Stimulated activated naive CD8-positive, alpha-beta T cell treated with anti-CD3 and anti-CD28 coated beads, Interleukin-15, amount 100 ng/mL, for 72 hours (primary cell): ENCODE measurements at places on chromosomes 12 and 14.

DNA sequence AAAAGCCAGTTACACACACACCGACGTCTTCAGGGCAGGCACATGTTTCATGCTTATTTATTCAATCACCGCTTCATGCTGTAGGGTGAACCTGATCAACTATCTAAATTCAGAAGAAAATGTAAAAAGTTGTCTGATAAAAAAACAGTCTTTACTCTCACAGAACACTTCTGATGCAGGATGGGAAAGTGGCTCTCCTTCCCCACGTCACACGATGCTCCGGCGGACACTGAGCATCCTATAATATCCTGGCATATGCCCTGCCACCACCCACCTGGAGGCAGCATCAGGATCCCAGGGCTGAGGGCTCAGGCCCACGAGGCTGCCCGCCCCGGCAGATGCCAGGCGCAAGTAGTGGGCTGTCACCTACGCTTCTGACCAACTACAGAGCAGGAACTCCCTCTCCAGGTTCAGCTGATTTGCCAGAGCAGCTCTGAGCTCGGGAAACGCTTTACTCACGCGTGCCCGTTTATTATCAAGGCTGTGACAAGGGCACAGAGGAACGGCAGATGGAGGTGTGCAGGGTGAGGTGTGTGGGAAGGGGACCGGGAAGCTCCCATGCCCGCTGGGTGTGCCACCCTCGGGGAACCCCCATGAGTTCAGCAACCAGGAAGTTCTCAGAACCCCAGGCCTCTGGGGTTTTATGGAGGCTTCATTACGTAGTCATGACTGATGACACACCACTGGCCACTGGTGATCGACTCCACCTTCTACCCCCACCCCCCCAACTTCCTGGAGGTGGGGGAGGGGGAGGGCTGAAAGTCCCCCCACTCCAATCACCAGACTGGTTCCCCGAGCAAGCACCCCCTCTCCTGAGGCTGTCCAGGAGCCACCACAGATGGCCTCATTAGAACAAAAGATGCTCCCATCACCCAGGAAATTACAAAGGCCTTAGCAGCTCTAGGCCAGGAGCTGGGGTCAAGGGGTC lies 32.1 kb downstream of the SLC15A4 start:
- no peak for DNase-seq

DNA sequence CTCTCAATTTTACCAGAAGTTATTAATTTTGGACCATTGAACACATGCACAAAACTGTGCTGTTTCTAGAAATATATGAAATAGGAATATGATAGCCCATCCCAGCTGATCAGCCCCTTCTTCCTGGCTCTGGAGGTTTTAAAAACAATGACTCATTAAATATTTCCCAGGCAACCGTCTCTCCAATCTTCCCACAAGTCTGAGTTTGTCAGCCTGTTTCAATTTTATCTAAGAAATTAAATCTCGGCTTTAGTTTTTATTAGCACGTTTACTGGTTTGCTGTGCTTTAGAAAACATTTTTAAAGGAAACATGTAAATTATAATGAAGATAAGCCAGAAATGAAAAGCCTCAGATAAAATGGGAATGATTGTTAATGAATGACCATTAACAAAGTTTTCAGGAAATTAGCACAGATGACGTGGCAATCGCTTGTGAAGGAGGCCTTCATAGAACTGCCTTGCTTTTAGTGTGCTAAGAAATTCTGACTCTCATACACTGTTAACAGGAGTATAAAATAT lies 89.3 kb upstream of the RAP1B start:
- no peak for DNase-seq

GRCh38 chr14:70842851-70843462 lies 33.6 kb upstream of the MAP3K9 start:
- DNase-seq = no peak

- no peak for DNase-seq
These were observed 101.6 kb downstream of the BRMS1L start for GRCh38 chr14:35927727-35928126.

DNA sequence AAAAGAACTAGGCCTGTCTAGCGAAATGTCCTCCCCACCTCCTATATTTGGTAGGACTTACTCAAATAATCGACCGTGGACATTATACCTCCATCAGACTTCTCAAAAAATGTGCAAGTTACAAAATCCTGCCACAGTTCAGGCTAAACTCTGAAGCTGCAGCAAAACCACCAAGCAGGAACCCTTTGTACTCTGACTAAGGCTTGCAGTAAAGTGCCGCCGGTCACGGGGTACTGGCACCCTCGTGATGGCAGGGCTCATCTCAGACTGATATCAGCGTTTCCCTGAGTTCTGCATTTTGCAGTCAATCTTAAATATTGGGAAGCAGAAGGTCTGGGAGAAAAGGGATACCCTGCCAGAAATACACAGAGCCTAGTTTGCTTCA lies 17.1 kb downstream of the SLC11A2 start:
- DNase-seq = peak; percentile 39

GRCh38 chr12:50556273-50556672 lies 51.5 kb downstream of the DIP2B start:
- no peak for DNase-seq

DNA sequence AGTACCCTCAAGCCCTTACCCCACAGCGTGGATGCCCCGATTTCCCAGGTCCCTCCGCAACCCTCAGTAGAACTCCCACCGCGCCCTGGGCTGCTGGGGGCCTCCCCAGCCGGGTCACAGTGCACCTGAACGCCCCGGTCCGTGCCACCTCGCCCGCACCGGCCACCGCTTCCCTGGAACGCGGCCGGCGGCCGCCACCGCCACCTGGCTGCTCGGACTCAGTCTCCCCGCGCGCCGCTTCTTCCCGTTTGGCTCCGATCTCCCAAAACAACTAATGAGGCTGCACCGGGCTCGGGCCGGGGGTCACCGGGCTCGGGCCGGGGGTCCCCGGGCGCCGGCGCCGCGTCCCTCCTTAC lies 1.0 kb downstream of the ITPK1 start:
- peak; percentile 31 for DNase-seq

- no peak for DNase-seq
These were observed 332.9 kb downstream of the NUAK1 start for GRCh38 chr12:105805730-105806399.

DNA sequence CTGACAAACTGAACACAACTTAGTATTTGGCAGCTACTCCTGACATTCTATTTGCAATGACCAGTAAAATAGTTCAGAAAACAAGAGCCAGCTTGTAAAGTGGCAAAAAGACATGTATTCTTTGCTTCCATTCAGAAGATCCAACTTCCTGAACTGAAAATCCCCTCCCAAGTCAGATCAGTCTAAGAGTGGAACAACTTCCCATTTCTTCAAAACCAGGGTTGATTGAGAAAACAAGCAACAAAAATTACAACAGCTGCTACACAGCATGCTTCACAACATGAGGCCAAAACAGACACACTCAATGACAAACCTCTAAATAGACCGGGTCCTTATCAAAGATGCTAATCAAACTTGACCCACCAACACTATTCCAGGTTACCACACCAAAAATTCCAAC lies 40.3 kb downstream of the CIT start:
- DNase-seq = no peak

DNA sequence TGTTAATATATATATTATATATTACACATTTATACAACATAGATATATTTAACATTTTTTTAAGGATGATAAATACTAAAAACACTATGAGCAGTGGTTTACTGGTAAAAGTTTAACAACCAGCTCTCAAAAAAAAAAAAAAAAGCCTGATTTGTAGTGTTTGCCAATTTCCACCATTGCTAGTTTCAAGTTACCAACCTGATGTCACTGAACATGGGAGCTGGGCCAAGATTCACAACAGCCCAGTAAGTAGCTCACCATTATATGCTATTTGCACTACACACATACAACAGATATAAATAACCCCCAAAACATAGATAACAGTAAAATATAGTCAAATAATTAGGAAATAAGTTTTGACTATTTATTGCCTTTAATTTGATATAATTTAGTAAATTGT lies 28.9 kb upstream of the TMX1 start:
- no peak for DNase-seq

GRCh38 chr12:4281173-4281654 lies 7.7 kb downstream of the CCND2 start:
- DNase-seq = no peak

DNA sequence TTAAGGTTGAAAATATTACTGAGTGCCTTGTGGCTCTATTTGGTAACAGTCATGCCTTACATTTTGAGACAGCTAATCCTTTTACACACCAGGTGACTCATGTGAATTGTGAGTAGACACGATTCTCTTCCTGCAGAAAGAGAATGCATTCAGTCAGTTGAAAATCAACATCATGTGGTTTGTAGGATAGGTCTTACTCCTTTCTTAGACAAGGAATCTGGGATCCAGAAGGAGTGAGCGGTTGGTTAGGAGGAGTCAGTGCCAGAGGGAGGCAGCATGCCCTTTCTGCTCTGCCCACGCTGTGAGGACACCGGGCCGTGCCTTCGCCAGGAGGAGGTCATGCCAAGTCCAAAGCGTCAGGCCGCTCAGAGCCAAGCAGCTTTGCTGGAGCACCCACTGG lies 47.6 kb downstream of the TRAF3 start:
- DNase-seq = no peak

GRCh38 chr14:70789961-70790360 lies 19.4 kb downstream of the MAP3K9 start:
- no peak for DNase-seq

DNA sequence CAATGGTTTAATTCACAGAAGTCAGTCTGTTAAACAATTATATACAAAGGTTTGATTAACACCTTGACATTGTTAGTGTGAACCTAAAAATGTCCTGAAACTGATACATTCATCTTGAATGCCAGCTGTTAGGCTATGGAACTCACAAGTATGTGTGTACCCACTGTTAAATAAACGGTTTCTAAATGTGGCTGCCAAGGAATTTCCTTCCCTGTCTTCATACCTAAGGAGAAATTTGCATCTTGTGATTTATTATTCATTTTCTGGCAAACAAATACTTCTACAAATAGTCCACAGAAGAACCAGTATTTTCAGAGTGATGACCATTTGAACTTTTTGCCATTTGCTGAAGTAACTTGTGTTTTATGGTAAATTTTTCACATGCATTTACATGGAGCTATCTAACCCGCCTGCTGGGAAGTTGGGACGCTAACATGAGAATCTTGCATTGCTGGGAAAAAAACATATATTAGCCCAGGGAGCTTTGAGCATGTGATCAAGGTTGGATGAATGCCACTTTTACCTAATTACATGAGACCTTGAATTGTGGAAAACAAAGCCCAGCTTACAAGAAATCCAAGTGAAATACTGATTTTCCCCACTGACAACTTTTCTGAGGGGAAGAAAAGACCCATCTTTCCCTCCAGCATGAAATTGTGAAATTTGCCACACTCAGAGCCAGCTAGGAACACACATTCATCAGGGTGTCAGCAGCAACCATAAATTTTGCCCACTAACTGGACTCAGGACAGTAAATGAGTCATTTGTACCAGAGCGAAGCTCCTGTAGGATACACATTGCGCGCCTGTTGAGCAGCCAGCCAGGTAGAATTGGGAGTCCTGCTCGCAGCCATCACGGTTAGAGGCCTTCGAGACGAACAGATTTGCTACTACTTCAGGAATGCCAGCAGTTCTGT lies 118.0 kb downstream of the KICS2 start:
- DNase-seq = no peak

DNA sequence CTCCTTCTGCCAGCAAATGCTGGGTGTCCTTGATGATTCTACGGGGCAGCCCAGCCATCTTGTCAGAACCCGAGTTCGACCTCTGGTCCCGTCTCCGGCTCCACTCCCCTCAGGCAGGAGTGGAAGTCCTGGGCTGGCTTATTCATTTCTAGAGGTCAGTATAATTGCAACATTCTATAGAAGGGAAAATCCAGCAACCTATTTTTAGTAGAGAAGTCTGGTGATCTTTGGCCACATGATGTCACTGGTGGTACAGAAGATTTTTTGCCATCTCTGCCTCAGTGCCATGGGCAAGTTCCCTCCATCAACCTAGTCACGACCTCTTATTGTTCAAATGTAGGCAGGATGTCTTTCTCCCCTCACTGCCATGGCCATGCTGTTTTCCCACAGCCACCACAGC lies 22.4 kb downstream of the OR10G2 start:
- DNase-seq = no peak

DNA sequence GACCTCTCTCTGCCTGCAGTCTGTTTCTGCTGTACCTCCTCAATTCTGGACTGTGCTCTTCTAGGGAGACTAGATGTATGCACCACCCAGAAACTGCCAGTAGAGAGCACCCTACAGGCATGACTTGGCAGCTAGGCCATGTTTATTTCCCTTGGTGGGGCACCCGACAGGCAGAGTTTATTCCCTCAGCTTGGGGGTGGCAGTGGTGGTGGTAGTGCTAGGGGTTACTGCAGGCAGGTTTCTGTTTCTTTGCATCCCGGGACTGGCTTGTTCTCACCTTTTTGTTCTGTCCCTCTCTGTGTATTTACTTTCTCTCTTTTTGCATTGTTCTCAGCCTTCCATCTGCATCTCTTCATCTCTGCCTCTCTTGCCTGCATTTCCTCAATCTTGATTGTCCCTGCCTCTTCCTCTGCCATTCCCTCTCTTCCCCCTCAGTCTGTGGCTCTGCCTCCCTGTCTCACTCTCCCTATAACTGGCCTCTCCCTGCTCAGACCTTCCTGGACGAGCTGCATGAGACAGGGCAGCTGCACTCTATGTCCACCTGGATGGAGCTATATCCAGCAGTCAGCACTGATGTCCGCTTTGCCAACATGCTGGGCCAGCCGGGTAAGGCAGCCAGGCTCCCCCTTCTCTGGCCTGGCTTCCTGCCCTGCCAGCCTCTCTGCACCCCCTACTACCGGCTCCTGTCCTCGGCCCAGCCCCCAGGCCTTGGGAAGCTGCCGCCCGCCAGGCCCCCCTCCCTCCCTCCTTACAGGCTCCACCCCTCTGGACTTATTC lies 13.8 kb downstream of the PRPF40B start:
- DNase-seq = peak; percentile 46

- no peak for DNase-seq
These were observed 5.4 kb downstream of the SLC15A4 start for GRCh38 chr12:128818065-128819022.

GRCh38 chr12:72676556-72676955 lies 404.4 kb downstream of the TRHDE start:
- no peak for DNase-seq

- no peak for DNase-seq
These were observed 49.8 kb downstream of the EID3 start for GRCh38 chr12:104353012-104353981.

GRCh38 chr12:132238884-132239283 lies 90.5 kb downstream of the GALNT9 start:
- DNase-seq = no peak

DNA sequence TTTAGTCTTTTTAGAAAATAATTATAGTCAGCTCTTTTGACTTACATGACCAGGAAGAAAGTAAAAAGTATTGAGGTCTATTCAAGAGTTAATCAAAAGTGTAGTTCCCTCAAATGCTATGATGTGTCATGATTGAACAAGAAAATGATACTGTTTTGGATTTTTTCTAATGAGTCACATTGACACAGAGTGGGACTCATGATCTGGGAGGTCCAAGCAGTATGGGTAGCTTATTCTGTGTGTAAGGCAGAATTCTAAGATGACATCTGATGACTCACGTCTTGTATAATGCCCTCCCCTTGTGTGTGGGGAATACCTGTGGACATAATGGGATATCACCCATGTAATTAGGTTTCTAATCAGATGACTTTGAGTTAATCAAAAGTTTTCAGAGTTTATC lies 178.1 kb upstream of the DDHD1 start:
- no peak for DNase-seq

GRCh38 chr12:54463484-54463883 lies 9.9 kb downstream of the GTSF1 start:
- DNase-seq = no peak
